Stimulated activated CD4-positive, alpha-beta T cell treated with anti-CD3 and anti-CD28 coated beads, Interleukin-4, amount 100 ng/mL, for 48 hours (primary cell): ENCODE measurements at places on chromosomes 7 and 10.

GRCh38 chr10:110737886-110738634 is 93.9 kb downstream of the RBM20 start:
- DNase-seq: no peak

DNA sequence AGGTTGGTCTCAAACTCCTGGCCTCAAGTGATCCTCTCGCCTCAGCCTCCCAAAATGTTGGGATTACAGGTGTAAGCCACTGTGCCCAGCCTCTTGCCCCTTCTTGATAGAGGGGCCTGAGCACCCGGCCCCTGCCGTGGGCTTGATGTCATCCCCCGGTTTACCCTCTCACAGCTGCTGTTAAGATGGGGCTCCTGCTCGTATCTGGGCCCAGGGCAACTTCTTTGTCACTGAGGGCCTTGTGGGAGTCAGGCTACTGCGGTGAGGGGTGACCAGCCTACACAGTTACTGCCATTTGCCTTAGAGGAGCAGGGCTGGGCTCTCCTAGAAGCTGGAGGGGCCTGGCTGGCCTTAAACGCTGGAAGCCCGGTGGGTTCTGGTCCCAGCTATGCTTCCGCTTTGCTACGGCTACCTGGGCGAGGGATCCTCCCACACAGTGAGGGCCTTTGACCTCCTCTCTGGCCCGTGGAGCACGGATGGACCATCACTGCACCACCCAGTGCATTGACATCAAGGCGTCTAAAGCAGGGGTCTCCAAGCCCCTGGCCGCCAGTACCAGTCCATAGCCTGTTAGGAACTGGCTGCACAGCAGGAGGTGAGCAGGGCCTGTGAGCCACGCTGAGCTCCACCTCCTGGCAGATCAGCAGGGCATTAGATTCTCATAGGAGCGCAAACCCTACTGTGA is 1.1 kb upstream of the TMEM130 start:
- DNase-seq: no peak

DNA sequence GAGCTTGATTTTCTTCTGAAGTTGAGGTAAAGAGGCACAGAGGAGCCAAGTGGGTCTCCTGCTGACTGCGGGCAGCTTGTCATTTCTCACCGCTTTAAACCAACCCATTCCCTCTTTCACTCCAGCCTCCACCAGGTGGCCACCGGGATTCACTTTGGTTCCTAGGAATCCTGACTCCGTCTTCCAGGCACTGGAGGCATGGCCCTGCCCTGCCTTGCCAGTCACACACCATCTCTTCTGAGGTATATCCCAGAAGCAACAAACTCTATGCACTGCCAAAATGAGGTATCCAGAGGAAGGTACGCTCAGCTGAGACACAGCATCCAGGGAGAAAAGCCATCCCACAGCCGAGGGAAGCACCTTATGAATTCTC is 280.8 kb downstream of the TNS3 start:
- no peak for DNase-seq

DNA sequence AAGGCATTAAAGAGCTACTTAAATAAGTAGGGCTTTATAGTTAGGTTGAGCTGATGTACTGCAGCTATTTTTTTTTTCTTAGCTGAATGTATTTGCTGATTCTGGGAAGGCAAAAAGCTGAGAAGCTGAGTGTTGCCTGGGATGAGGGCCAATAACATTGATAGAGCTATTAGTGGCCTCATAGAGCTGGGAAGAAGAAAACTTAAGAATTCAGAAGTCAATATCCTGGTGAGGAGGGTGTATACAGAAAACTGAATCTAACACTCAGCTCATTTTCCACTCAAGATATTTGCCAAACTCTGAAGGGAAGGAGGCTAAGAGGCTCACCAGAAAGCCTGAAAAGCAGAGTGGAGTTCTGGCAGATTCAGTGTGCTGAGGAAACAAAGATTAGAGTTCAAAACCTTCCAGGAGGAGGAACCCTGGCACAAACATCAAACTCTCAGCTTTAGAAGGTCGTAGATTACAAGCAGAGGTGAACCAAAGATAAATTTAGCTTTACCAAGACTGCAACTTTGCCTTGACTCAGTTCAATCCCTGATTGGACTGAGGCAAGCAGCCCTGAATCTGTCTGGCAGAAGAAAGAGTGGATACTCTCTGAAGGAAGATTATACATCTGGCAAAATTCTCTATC is 11.3 kb downstream of the PPP1R3C start:
- DNase-seq: no peak

- DNase-seq: no peak
These were observed 169.0 kb downstream of the MAD1L1 start for GRCh38 chr7:2063563-2064260.

DNA sequence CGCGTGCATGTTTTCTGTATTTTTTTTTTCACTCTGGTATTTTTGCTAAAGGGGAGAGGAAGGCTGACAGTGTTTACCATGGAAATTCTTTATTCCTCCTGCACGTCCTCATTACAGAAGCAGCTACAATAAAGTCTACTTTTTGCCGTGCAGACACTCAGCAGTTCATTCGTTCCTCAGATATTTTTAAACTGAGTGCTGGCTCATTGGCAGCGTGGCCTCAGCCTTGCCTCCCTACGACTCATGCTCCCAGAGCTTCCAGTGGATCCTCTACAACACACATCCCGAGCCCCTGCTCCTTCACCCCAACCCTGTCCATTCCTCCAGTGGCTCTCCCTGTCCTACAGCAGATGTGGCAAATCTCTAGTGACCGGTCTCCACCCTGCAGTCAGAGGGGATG is 239.2 kb upstream of the ZMIZ1 start:
- DNase-seq: no peak

- no peak for DNase-seq
These were observed 269.2 kb downstream of the NRG3 start for GRCh38 chr10:82144153-82144552.

DNA sequence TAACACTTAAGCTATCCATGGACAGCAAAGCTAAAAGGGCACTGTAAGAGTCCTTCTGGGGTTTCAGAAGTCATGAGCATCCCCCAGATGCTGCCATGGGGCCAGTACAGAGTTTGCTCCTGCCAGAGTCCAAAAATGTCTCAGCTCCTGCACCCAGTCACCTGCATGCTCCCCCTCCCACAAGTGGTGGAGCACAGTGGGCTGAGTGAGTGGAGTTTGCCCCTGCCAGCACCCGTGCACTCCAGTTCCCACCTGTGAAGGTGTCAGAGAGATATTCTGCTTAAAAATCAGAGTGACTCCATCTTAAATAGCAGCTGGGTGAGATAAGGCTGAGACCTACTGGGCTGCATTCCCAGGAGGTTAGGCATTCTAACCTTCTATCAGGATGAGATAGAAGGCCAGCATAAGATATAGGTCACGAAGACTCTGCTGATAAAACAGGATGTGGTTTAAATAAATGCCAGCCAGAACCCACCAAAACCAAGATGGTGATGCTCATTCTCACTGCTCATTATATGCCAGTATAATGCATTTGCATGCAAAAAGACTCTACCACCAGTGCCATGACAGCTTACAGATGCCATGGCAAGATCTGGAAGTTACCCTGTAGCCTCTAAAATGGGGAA is 140.1 kb upstream of the ZNF92 start:
- no peak for DNase-seq

DNA sequence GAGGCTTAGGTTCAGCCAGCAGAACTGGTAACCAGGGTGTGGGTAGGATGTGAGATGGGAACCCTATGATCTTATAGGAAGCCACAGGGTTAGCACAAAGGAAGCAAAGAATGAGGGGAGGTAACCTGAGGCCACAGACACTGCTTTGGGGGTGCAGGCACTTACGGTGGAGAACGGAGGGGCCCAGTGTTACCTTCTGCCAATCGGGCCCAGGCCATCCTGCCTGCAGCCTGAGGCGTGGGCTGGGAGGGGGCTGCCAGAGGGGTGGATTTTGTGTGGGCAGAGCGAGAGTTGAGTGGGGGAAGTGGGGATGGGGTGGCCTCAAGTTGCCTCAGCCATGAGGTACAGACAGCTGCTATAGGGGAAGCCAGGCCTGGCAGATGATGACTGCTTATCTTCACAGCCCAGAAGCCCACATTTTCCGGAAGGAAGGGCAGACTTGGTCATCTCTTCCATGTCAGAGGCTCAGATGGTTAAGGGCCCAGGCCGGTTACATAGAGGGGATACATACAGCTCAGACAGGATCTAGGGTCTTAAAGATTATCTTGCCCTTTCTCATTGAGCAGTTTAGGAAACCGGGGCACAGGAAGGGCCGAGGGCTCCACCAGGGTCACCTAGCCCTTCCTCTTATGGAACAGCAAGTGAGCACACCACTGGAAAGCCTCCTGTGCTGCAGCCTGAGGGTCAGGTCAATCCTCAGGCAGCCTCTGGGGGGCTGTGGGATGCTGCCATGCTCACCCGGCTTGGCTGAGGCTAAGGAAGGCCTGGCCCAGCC is 24.4 kb upstream of the VSIR start:
- DNase-seq: no peak

- DNase-seq: no peak
These were observed 30.0 kb downstream of the SLC26A4 start for GRCh38 chr7:107690611-107691010.

DNA sequence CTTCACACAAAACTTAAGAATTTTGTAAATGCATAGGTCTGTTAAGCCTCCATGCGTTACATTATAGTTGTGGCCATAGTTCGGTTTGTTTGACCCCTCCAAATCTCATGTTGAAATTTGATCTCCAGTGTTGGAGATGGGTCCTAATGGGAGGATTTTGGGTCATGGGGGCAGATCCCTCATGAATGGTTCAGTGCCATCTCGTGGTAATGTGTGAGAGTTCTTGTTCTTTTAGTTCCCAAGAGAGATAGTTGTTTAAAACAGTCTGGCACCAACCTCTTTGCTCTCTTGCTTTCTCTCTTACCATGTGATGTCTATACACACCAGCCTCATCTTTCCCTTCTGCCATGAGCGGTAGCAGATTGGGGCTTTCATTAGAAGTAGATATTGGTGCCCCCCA is 264.3 kb downstream of the TCF7L2 start:
- DNase-seq: no peak
